A549 treated with CORT108297 at 1 μM for 4 hours (cell line): ENCODE measurements at places on chromosomes 5 and 9. TPM values are rescaled to one million over a fixed set of nuclear protein-coding genes. Genes with fewer than 3 reads are reported as not detected.

PCDHGC5 gene
- 0.02 to 0.03 TPM (median 0.03 TPM) in 3 of 5 replicates, not detected in the others for total RNA-seq

CA9 gene
- total RNA-seq: 4.2 to 7.9 TPM (median 7.3 TPM) in 5 replicates

PAX5 gene
- 0.01 to 0.06 TPM (median 0.02 TPM) in 4 of 5 replicates, not detected in the other for total RNA-seq

NUTM2G gene
- total RNA-seq: 0.03 TPM in 1 of 5 replicates, not detected in the others

AOPEP gene
- 162 to 224 TPM (median 218 TPM) in 5 replicates for total RNA-seq

WHRN gene
- 4.3 to 8.3 TPM (median 7.8 TPM) in 5 replicates for total RNA-seq

PTGES2 gene
- 76.5 to 104 TPM (median 94.8 TPM) in 5 replicates for total RNA-seq

FAM221B gene
- not detected in 5 replicates for total RNA-seq

ORM2 gene
- total RNA-seq: not detected in 5 replicates

OLFM1 gene
- 9.5 to 11.5 TPM (median 10.4 TPM) in 5 replicates for total RNA-seq

HRCT1 gene
- 0.12 to 0.38 TPM (median 0.23 TPM) in 5 replicates for total RNA-seq

IL13 gene
- 0.06 to 0.13 TPM in 2 of 5 replicates, not detected in the others for total RNA-seq

PTGS1 gene
- total RNA-seq: 1.0 to 1.5 TPM (median 1.3 TPM) in 5 replicates

MYMK gene
- total RNA-seq: not detected in 5 replicates

LECT2 gene
- not detected in 5 replicates for total RNA-seq

ZDHHC11B gene
- total RNA-seq: 0.83 to 1.7 TPM (median 1.2 TPM) in 5 replicates

NR6A1 gene
- total RNA-seq: 1.2 to 1.8 TPM (median 1.7 TPM) in 5 replicates

IRX1 gene
- not detected in 5 replicates for total RNA-seq

C9orf50 gene
- 0.10 to 0.12 TPM in 2 of 5 replicates, not detected in the others for total RNA-seq

F2RL2 gene
- 3.8 to 4.8 TPM (median 4.3 TPM) in 5 replicates for total RNA-seq

LHX3 gene
- total RNA-seq: 0.05 to 0.09 TPM (median 0.08 TPM) in 5 replicates

HEXB gene
- 112 to 125 TPM (median 116 TPM) in 5 replicates for total RNA-seq

GRXCR2 gene
- not detected in 5 replicates for total RNA-seq

GMCL2 gene
- total RNA-seq: 0.02 TPM in 1 of 5 replicates, not detected in the others

COL23A1 gene
- total RNA-seq: not detected in 5 replicates

PLPP7 gene
- 0.07 to 0.08 TPM in 2 of 5 replicates, not detected in the others for total RNA-seq

GRIN3A gene
- not detected in 5 replicates for total RNA-seq

LNPEP gene
- 5.8 to 8.7 TPM (median 7.5 TPM) in 5 replicates for total RNA-seq

SPATA31E1 gene
- 0.03 TPM in 1 of 5 replicates, not detected in the others for total RNA-seq

SERF1A gene
- total RNA-seq: 0.76 to 3.8 TPM (median 1.0 TPM) in 5 replicates

DMRT3 gene
- total RNA-seq: not detected in 5 replicates

SLC46A2 gene
- total RNA-seq: 0.02 TPM in 1 of 5 replicates, not detected in the others

CYSRT1 gene
- 2.7 to 5.0 TPM (median 4.3 TPM) in 5 replicates for total RNA-seq

CDH6 gene
- total RNA-seq: 0.07 to 0.25 TPM (median 0.15 TPM) in 5 replicates

LEAP2 gene
- total RNA-seq: 0.73 to 1.6 TPM (median 1.1 TPM) in 5 replicates

INSYN2B gene
- 0.44 to 0.81 TPM (median 0.65 TPM) in 5 replicates for total RNA-seq

RAI14 gene
- total RNA-seq: 63.6 to 98.9 TPM (median 87.7 TPM) in 5 replicates

FCN2 gene
- not detected in 5 replicates for total RNA-seq

GFPT2 gene
- 47.3 to 56.1 TPM (median 53.7 TPM) in 5 replicates for total RNA-seq

SYK gene
- total RNA-seq: 0.02 to 0.31 TPM (median 0.09 TPM) in 4 of 5 replicates, not detected in the other

PTPRD gene
- total RNA-seq: 0.06 to 0.34 TPM (median 0.16 TPM) in 5 replicates

RORB gene
- total RNA-seq: not detected in 5 replicates
